HS-27A (cell line): ENCODE measurements at places on chromosomes 3 and 15.

GRCh38 chr15:35289024-35289617 lies 204.0 kb upstream of the NANOGP8 start:
- DNase-seq, result no peak

- DNase-seq, result no peak
Observed at GRCh38 chr3:100880845-100881244, 112.4 kb downstream of the ABI3BP start.

GRCh38 chr15:53536479-53537120 lies 222.9 kb downstream of the WDR72 start:
- no peak for DNase-seq

DNA sequence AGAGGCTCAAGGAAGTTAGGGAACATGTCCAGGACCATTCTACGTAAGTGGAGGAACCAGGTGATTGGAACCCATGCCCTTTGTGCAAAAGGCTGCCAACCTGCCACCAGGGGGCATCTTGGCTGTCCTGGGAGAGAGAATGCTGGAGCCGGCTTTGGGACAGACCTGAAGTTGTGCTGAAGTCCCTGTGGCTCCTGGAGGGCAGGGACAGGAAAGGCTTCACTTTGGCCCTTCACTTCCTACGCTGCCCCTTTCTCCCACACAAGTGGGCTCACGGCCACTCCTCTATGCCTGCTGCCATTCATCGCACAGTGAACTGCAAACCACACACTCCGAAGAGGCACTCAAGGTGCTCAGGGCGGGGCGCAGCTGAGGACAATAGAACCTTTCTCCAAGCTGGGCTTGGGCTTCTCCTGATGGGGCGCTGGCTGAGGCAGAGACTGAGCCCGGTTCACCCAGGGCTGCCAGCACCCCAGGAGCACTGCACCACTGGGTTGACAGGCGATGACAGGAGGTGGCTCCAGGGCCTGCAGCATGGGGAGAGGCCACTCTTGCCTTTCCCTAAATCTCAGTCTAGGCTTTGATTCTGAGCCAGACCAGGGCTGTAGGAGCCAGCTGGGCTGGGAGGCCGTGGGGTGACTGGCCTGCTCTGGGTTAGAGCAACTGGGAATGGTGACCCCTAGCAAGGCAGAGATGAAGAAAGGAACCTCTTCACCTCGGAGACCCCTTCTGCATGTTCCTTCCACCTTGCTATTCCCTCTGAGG lies 8.4 kb downstream of the SHF start:
- no peak for DNase-seq

- DNase-seq, result no peak
Observed at GRCh38 chr3:47540281-47540680, 26.8 kb upstream of the ELP6 start.

- peak; percentile 97 for DNase-seq
Observed at GRCh38 chr3:67647390-67647878, 7.0 kb downstream of the SUCLG2 start.

DNA sequence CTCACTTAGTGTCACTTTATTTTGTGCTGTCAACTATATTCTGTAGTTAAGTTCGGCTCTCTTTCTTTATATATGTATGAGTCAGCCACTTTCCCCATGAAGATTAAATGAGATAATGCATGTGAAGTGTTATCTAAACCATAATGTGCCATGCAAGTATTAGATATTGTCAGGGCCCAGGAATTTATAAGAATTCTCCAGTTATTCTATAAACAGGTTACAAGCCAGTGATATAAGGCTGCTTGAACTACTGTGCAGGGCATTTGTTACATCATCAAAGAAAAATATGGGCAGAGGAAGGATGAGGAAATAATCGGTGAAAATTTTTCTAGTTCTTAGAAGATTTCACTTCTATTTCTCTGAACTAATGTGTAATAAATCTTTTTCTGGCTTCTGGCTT lies 1049.0 kb upstream of the NR2F2 start:
- DNase-seq, result no peak

- DNase-seq, result no peak
Observed at GRCh38 chr3:53190659-53191058, 29.6 kb downstream of the PRKCD start.

DNA sequence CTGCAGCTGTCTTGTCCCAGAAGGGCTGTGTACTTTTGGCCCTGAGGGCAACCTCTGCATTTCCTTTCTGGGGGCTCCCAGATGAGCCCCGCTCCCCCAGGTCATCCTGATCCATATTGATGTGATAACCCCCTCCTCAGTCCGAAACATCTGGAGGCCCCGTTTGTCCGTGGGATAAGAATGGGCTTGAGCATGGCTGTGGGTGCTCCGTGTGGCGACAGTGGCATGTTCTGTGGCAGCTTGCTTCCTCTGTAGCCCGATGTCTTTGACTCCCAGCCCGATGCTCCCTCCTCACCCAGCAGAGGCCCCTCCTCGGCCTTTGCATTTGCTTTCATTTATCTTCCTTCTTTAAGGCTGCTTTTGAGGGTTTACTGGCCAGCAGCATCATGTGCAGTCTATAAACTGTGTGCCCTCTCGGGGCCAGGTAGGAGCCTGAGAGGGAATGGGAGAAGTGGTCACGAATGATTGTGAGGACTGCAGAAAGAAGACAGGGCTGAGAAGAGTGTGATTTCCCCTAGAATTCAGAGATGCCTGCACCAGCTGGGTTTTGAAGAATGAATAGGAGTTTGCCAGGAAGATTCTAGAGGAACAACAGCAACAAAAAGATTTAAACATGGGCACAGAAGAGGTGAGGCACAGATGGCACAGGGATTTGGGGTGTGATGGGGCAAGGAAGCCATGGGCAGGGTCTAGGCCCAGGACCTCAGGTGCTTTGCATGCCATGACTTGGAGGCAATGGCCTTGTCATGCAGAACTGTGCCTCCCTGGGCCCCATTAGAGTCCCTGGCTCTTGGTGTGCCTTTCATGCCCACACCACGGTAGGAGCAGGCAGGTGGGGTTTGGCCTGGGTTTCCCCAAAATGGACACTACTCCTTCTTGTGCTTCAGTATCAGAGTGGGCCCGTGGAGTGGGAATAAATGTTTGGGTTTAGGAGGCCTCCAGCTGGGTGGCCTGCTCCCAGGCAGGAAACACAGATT lies 34.2 kb downstream of the APBA2 start:
- no peak for DNase-seq

GRCh38 chr15:42035435-42035761 lies 14.6 kb upstream of the PLA2G4E start:
- no peak for DNase-seq

GRCh38 chr15:45458746-45459403 lies 63.7 kb downstream of the SLC30A4 start:
- no peak for DNase-seq

- DNase-seq, result peak; percentile 35
Observed at GRCh38 chr15:40762919-40763800, 708 bp upstream of the GCHFR start.

DNA sequence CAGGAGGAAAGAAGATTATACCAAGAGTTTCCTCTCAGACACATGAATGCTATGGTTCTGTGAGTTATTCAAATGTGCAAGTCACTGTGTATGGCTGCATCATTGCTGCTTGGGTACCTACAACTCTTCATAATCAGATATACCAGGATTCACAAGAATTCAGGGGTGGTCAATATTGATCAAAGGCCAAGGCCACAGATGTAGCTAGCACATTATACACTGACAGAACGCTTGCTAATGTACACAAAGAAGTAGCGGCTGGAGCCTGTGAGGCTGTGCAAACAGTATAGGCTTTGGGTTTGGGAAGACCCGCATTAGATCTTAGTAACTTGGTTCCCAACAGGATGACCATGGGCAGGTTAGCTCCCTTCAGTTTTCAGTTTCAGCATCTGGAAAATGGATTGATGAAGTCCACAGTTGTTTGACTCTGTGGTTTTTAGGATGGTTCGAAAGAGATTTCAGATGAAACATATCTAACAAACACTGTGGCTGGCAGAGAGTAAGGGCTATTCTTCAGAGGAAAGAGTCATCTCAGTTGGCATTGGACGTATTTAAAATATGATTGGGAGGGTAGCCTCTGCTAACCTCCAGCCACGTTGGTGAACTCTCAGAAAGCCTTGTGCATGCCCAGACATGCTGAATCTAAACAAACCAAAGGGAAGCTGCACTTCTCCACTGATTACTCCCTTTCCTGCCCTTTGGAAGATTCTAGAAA lies 748.7 kb upstream of the CFAP20DC start:
- no peak for DNase-seq

GRCh38 chr15:74889883-74890664 lies at the start of gene MPI:
TSS of gene MPI (plus strand) at chr15:74890042. CDS start at chr15:74890074, 32 bp downstream.
- no peak for DNase-seq

GRCh38 chr3:88410259-88410658 lies 260.5 kb downstream of the C3orf38 start:
- no peak for DNase-seq

- no peak for DNase-seq
Observed at GRCh38 chr3:148330542-148330941, 367.2 kb upstream of the AGTR1 start.

GRCh38 chr15:53072077-53072476 lies 281.9 kb upstream of the ONECUT1 start:
- peak; percentile 14 for DNase-seq

- DNase-seq, result no peak
Observed at GRCh38 chr15:35549567-35549966, 3.6 kb upstream of the DPH6 start.

- DNase-seq, result no peak
Observed at GRCh38 chr3:156725682-156726081, 51.3 kb downstream of the TIPARP start.
